Right atrium auricular region (tissue), 2 donors: ENCODE measurements at places on chromosomes 6 and 20. TPM values are rescaled to one million over a fixed set of nuclear protein-coding genes. Genes with fewer than 3 reads are reported as not detected.

GRCh38 chr20:64192406-64192805, 28.2 kb downstream of the MYT1 start:
- no peak for DNase-seq

CST5 gene
- not detected for total RNA-seq

DNA sequence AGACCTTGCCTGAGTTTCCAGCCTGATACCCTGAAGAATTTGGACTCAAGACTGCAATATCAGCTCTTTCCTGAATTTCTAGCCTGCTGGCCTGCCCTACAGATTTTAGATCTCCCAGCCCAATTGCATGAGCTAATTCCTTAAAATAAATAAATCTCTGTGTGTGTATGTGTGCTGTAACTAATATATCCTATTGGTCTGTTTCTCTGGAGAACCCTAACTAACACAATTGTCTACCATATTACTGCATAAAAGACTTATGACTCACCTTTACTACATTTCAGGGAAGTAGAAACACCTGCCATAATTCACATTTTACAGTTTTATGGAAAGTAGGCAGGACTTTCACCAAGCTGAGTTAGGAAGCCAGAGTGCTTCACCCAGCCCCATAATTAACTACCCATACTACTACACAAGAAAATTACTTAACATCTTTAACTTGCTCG, 90.7 kb upstream of the BEND6 start:
- DNase-seq: no peak

- no peak for DNase-seq
Measured at GRCh38 chr20:38965264-38965663, 3.1 kb downstream of the DHX35 start.

MRPL14 gene
- total RNA-seq: 44.1 TPM

DNA sequence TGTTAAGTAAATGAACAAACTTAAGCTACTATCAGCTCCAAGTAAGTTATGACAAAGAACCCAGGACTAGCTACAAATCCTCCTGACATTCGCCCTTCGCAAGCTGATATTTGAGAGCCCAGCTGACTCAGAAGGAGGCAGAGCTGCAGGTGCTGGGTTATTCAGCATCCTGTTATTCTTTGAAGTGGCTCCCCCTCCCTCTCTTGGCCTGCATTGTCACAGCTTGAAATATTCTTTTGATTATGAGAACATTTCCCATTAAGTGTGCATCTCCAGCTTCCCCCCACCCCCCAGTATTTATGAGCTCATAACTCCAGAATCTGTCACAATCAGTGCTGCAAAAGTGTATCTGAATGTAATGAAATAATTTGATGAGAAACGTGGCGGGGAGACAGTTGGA, 78.8 kb upstream of the RALY start:
- no peak for DNase-seq

- peak; percentile 85 for DNase-seq
Measured at GRCh38 chr6:5764401-5764955, 242.2 kb downstream of the NRN1 start.

MUC21 gene
- total RNA-seq: not detected

ENPP3 gene
- total RNA-seq: not detected

MOXD1 gene
- total RNA-seq: 2.5 TPM

DNA sequence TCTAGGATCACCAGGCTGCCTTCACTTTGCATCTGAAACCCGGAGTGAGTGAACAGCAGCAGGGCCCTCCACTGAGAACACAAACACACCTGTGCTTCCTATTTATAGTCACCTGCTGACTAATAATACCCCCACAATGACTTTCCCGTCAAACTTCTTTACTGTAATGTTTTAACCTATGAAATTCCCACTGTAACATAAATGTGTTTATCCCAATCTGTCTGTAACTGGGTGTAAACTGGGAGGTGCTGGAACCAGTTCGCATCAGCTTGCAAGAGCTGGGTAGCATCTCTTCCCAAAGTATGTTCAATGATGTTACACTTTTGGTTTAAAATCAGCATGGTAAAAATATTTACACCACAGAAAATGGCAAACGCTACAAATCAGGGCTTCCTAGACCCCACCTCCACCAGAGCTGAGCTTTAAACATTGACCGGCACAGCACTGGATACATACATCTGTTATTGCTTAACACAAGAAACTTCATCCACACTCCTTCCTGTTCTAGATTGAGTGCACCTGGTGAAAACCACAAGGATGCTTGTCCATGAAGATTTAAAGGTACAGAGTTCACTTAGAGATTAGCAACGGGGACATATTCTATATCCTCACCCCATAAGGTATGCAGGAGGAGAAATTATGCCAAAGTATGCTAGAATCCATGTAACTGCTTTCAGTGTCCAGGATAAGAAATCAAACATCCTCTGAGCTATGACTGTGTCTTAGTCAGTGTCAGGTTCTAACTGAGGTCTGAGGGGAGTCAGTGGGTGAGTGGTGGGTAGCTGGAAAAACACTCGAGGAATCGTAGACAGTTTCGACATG, 79.0 kb downstream of the ALDH8A1 start:
- DNase-seq: no peak

DNA sequence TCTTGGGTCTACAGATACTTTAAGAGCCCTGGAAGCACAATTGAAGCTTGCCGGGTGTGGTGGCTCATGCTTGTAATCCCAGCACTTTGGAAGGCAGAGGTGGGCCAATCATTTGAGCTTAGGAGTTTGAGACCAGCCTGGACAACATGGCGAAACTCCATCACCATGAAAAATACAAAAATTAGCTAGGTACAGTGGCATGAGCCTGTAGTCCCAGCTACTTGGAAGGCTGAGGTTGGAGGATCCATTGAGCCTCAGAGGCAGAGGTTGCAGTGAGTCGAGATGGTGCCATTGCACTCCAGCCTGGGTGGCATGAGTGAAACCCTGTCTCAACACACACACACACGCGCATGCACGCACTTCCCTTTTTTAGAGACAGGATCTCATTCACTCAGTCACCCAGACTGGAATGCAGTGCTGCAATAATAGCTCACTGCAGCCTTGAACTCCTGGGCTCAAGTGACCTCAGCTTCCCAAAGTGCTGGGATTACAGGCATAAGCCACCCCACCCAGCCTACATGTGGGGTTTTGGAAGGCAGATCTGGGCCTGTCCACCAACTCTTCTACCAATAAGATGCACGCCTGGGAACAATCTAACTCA, 182.5 kb upstream of the JARID2 start:
- no peak for DNase-seq

- DNase-seq: no peak
Measured at GRCh38 chr6:57006101-57006500, 40.4 kb upstream of the KIAA1586 start.

GRCh38 chr20:63745424-63745805, 5.8 kb downstream of the SLC2A4RG start:
- no peak for DNase-seq

- DNase-seq: no peak
Measured at GRCh38 chr6:119311514-119312142, 37.9 kb downstream of the MAN1A1 start.

MAK gene
- not detected for total RNA-seq

- no peak for DNase-seq
Measured at GRCh38 chr6:75396005-75396800, 97.4 kb downstream of the FILIP1 start.

DNA sequence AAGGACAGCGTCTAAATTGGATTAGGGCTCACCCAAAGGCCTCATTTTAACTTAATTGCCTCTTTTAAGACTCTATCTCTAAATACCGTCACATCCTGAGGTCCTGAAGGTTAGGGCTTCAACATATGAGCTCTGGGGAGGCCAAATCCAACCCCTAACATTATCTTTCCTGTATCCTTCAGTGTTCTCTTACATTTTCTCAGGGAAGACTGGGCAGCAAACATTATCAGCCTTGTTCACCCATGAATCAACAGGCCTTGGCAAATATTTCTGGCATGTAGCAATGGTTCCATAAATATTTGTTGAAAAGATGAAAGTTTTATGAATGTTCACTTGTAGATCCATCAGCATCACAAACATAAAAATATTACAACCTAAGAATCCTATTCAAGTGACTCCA, 24.6 kb upstream of the FOXF2 start:
- no peak for DNase-seq

GRCh38 chr6:166507380-166507779, 79.1 kb downstream of the RAMACL start:
- DNase-seq: no peak

- DNase-seq: no peak
Measured at GRCh38 chr6:80259118-80259517, 152.6 kb downstream of the BCKDHB start.

DNA sequence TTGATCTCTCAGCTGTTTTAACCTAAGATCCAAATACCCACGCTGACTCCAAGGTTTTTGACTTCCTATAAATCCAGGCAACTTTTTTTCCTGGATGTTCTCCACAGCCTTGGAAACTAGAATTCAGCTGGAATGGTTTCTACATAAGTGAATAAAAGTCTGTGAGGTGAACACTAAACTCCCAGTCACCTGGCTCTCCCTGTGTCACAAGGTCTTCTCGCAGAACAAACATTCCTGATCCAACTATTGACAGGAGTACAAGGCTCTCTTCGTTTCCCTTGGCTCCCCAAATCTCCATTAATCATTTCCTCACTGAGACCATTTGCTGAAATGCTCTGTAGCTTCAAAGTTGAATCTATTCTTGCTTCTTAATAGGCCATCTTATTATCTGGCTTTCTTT, 265.7 kb downstream of the ADGRG6 start:
- no peak for DNase-seq

GRCh38 chr6:121549736-121550135, 114.3 kb downstream of the GJA1 start:
- no peak for DNase-seq

DNA sequence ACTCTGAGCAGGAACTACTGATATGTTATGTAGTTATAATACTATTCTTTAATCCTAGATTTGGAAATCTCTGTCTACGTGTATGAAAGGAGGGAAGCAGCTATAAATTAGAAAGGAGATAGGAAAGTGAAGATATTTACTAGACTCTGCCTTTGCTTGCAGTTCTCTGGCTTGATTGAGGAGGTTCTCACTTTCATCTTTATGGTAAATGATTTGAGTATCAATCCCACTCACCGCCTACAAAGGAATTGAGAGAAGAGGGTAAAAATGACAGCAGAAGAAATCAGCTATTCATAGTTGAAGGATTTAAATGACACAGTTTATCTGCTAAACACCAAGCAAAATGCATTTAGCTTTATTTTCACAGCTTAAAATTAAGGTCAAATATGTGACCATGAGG, 67.3 kb downstream of the FAM229B start:
- no peak for DNase-seq

- no peak for DNase-seq
Measured at GRCh38 chr6:52577778-52578463, 1.1 kb upstream of the TRAM2 start.

HLA-DMB gene
- total RNA-seq: 3.6 TPM

HDGFL1 gene
- total RNA-seq: not detected

SPATS1 gene
- not detected for total RNA-seq

- no peak for DNase-seq
Measured at GRCh38 chr6:77633993-77634715, 18.7 kb upstream of the MEI4 start.

- no peak for DNase-seq
Measured at GRCh38 chr6:80468398-80468797, 361.9 kb downstream of the BCKDHB start.

DNA sequence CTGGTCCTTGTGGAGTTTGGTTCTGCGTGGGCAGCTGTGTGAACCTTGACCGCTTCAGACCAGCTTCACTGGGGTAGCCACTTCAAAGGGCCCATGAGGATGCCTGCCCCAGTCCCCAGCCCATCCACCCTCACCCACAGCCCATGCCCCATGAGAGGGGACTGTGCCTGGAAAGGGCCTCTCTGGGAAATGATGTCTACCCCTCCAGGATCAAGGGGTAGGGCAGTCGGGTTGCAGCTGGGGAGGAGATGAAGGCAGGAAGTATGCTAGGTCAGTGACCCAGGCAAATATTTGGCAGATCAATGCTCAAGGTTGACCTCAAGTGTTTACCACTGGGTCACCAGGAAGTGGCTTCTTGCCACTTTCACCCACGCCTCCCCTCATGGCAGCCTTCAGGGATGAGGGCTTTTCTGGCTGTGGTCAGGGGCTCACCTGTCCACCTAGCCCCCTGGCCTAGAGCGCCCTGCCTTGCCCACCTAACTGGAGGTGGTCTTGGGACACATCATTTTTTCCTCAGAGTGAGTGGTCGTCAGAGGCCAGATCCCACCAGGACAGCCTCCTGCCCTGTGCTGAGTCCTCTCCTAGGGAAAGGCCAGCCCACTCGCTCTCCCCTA, 109.5 kb downstream of the SNX5 start:
- no peak for DNase-seq

GRCh38 chr6:166512567-166512966, 73.9 kb downstream of the RAMACL start:
- no peak for DNase-seq

LST1 gene
- 2.8 TPM for total RNA-seq

DNA sequence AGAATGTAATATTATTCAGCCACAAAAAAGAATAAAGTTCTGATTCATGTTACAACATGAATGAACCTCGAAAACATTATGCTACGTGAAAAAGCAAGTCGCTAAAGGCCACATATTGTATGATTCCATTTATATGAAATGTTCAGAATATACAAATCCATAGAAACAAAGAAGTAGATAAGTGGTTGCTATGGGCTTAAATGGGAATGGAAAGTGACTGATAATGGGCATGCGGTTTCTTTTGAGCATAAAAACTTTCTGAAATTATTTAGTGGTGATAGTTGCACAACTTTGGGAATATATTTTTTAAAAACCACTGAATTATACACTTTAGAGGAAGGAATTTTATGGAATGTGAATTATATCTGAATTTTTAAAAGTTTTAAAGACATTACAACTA, 33.4 kb upstream of the TCP11 start:
- DNase-seq: no peak

GRCh38 chr20:48463916-48464315, 363.9 kb downstream of the PREX1 start:
- DNase-seq: no peak

- no peak for DNase-seq
Measured at GRCh38 chr6:2203264-2203663, 42.1 kb downstream of the GMDS start.

IPCEF1 gene
- total RNA-seq: 0.51 TPM
